ENCODE measurements at places on chromosomes 1 and 21. TPM values are rescaled to one million over a fixed set of nuclear protein-coding genes. Genes with fewer than 3 reads are reported as not detected.

Gene KCNJ9
- total RNA-seq, result not detected

Gene FCER1G
- total RNA-seq, result not detected

Gene CLDN17
- not detected for total RNA-seq

Gene SPRR2B
- total RNA-seq, result not detected

Gene TCHHL1
- total RNA-seq, result not detected

Gene PPIAL4G
- total RNA-seq, result not detected

Gene DNAJC28
- total RNA-seq, result 1.9 TPM

Gene OR2T33
- total RNA-seq, result not detected

Gene TRABD2B
- total RNA-seq, result 0.93 TPM

Gene AKR7A3
- 0.70 TPM for total RNA-seq

Gene BARHL2
- total RNA-seq, result not detected

Gene BMP8A
- total RNA-seq, result not detected

Gene CLEC20A
- total RNA-seq, result not detected

Gene KRTAP19-1
- not detected for total RNA-seq

Gene IL20
- total RNA-seq, result not detected

Gene SPRR4
- not detected for total RNA-seq

Gene MPL
- total RNA-seq, result not detected

Gene S100A7A
- total RNA-seq, result not detected

Gene DYNLT5
- total RNA-seq, result not detected

Gene SPATA46
- total RNA-seq, result not detected

Gene SMCP
- total RNA-seq, result not detected

Gene S100A2
- total RNA-seq, result not detected

Gene RHOC
- total RNA-seq, result 588 TPM

Gene RHBG
- not detected for total RNA-seq

Gene TRNP1
- total RNA-seq, result 207 TPM

Gene LCE1C
- not detected for total RNA-seq

Gene COL24A1
- total RNA-seq, result 0.23 TPM

Gene GNAT2
- 0.17 TPM for total RNA-seq

Gene PRAMEF5
- not detected for total RNA-seq

Gene LCE2A
- not detected for total RNA-seq

Gene TMEM54
- 42.6 TPM for total RNA-seq

Gene CFAP141
- total RNA-seq, result not detected

Gene SEC22B
- 30.6 TPM for total RNA-seq

Gene SLC22A15
- 2.0 TPM for total RNA-seq

Gene ALPL
- total RNA-seq, result 4.0 TPM

Gene INSRR
- not detected for total RNA-seq

Gene SEC16B
- total RNA-seq, result 1.5 TPM

Gene CR1L
- not detected for total RNA-seq

Gene RGS1
- not detected for total RNA-seq

Gene LCE1F
- not detected for total RNA-seq

Gene FABP3
- 135 TPM for total RNA-seq

Gene CSTB
- total RNA-seq, result 19.6 TPM

Gene LELP1
- not detected for total RNA-seq

Gene OVAAL
- not detected for total RNA-seq

Gene F3
- total RNA-seq, result 10.5 TPM

Gene DPT
- 3.0 TPM for total RNA-seq

Gene TRIM58
- 0.58 TPM for total RNA-seq

Gene KRTAP13-3
- total RNA-seq, result not detected
